ENCODE measurements at places on chromosomes 7 and 10. TPM values are rescaled to one million over a fixed set of nuclear protein-coding genes. Genes with fewer than 3 reads are reported as not detected.
A peak's percentile ranks its signal among the peaks of the same experiment; 100 is the strongest.

GRCh38 chr7:128219636-128220035 lies 21.4 kb upstream of the LEP start:
- DNase-seq: no peak

DNA sequence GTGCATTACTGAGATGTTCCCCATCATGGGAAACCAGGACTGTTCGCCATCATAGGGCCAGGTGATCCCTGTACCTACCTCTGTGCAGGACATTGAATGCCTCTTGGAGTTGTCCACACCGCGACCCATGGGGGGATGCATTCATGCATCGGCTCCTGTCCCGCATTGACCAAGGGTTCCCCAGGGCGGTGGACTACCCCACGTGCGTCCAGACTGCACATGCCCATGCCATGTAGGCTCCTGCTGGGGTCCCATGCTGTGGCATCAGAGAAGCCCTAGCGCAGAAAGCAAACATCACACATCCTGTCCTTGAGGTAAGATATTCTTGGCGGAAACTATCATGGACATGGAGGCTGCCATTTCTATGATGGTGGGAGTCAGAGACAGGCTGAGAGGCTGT lies 121.6 kb upstream of the UNC5B start:
- DNase-seq: no peak

- DNase-seq: no peak
Measured at GRCh38 chr7:137789215-137789882, 57.4 kb downstream of the DGKI start.

GRCh38 chr7:11609096-11609670 lies 222.8 kb downstream of the THSD7A start:
- DNase-seq: no peak

DNA sequence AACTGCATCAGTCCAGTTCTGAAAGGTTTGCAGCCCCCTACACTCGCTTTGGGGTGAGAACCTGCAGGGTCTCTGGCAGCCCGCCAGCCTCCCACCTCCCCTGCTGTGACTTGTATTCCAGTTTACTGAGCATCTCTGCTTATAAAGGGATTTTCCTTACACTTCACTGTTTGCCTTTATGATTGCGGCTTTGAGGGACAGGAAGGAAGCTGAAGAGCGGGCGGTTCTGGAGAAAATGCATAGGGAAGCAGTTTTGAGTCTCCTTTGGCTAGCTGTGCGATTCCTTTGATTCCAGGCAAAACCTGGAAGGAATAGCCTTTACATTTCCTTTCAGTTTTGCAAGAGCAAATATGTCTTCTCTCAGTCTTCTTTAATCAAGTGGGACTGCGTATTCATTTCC lies 65.0 kb upstream of the TRIM8 start:
- no peak for DNase-seq

GRCh38 chr10:17479015-17479615 lies 24.7 kb upstream of the ST8SIA6 start:
- DNase-seq: no peak

PILRA gene
- 0.54 TPM for total RNA-seq

- DNase-seq: no peak
Measured at GRCh38 chr7:93047514-93048099, 70.2 kb downstream of the SAMD9 start.

- DNase-seq: no peak
Measured at GRCh38 chr10:70668454-70668970, 3.8 kb upstream of the ADAMTS14 start.

OR6B1 gene
- total RNA-seq: not detected

ASAH2 gene
- total RNA-seq: 0.31 TPM

YWHAG gene
- total RNA-seq: 100 TPM

- no peak for DNase-seq
Measured at GRCh38 chr10:129029851-129030602, 437.0 kb upstream of the MGMT start.

- DNase-seq: peak; percentile 57
Measured at GRCh38 chr7:70856901-70857630, 274.9 kb upstream of the GALNT17 start.

GIMAP4 gene
- 0.12 TPM for total RNA-seq

SEMA3C gene
- total RNA-seq: 150 TPM

DNA sequence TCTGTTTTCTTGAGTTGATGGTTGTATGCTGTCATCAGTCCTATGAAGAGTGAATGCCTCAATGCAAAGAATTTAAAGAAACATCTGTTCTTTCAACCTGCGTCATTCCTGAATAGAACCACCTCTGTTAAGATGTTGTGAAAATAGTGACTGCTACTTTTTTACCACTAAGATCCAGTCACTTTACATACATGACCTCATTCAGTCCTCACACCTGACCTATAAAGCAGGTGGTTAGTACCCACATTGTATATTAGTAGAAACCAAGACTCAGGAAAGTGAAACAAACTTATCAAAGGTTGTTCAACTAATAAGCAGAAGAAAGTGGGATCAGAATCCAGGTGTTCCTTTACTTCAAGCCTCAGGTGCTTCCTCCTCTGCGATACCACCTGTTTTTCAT lies 64.8 kb downstream of the ITGB8 start:
- no peak for DNase-seq

- no peak for DNase-seq
Measured at GRCh38 chr10:104938031-104938430, 296.9 kb downstream of the SORCS3 start.

SPDYE9 gene
- total RNA-seq: not detected

DNA sequence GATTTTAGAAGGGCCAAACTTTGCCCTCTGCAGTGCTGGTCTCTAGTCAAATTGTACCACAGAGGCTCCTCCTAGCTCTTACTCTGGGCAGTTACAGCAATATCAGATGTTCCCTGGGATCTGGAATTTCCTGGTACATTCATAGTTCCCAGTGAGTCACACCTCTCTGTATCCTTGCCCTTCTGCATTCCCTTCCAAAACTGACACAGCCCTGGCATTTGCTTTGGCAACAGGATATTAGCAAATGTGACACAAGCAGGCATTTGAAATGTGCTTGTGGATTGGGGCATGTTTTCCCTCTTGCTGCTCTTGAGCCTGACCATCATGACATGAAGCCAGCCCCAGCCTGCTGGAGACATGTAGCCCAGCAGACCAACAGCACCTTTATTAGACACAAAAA lies 284.7 kb upstream of the AKR1E2 start:
- DNase-seq: peak; percentile 64

- DNase-seq: no peak
Measured at GRCh38 chr10:96289218-96289910, 14.9 kb upstream of the DNTT start.

GRCh38 chr7:121446526-121446925 lies 50.4 kb upstream of the FAM3C start:
- DNase-seq: no peak

- no peak for DNase-seq
Measured at GRCh38 chr7:92648067-92648466, 57.9 kb upstream of the FAM133B start.

Data from H4 (cell line).